ENCODE measurements at places on chromosomes 3 and 15.

DNA sequence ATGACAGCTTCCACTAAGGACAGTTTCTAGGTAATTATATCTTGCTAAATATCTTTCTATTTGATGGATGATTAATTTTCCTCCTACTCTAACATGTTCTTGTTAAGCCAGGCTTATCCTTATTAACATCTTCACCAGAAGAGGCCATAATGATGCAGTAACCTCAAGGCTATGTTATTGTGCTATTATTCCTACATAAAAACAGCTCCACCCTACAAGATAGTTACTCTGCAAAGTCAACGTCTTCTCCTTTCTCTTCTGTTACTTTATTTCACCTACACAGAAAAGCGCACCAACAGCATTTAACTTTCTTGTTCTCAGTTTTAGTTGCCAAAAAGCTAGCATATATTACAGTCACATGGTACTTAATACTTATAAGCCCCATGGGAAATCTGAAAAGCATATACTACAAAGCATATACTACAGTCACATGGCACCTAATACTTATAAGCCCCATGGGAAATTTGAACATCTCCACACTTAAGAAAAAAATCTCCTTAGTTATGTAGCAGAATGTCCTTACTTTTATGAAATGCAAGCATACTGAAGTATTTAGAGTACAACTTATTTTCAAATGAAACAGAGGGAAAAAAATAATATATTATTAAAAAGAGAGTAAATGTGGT lies 13.4 kb downstream of the ADAM10 start:
- no peak for DNase-seq

GRCh38 chr3:94115482-94115881 lies 52.6 kb downstream of the NSUN3 start:
- no peak for DNase-seq

DNA sequence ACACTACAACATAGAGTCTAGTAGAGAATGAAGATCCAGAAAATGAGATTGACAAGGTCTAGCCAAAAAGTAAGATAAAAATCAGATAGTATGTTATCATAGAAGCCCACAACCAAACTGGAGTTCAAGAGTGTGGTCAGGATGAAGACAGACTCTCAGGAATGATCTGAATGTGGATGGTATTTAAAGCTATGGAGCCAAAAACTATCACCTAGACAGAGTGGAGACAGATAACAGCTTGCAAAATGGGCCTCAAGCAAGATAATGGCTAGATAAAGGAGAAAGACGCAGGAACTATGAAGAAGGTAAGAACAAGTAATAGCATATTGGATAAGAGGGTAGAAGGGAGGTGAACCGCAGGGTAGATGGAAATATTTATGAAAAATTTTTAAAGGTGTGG lies 35.4 kb downstream of the ZMAT3 start:
- DNase-seq, result no peak

DNA sequence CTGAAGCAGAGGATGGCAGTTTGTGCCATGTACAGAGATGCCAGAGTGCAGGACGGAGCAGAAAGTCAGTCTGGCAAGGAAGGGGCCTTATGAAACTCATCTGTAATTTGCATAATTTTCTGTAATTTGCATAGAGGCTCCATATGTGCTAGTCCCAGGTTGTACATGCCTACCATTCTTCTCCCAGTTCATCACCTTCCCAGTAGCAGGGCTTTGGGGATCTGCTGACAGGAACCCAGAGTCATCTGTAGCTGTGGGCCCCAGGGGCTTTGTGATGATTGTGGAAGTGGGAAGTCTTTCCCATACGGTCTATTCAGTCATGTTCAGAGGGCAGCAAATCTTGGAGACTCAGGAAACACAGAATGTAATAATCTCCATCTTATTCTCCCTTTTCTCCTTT lies 42.4 kb upstream of the SIAH2 start:
- no peak for DNase-seq

DNA sequence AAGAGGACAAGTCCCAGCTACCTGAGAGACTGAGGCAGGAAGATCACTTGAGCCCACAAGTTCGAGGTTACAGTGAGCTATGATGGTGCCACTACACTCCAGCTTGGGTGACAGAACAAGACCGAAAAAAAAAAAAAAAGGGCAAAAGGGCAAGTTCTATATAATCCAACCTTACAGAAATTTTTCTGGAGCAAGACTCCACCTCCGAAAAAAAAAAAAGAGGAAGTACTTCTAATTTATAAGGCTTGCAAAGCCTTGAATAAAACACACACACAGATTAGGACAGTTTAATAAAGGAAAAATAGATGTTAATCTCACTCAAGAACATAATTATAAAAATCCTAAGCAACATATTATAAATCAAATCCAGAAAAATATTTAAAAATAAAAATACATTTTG lies 14.4 kb upstream of the XYLB start:
- no peak for DNase-seq

Measured in cardiac muscle cell (in vitro differentiated cells and primary cell).